ENCODE measurements at places on chromosomes 7 and 10. TPM values are rescaled to one million over a fixed set of nuclear protein-coding genes. Genes with fewer than 3 reads are reported as not detected.

DNA sequence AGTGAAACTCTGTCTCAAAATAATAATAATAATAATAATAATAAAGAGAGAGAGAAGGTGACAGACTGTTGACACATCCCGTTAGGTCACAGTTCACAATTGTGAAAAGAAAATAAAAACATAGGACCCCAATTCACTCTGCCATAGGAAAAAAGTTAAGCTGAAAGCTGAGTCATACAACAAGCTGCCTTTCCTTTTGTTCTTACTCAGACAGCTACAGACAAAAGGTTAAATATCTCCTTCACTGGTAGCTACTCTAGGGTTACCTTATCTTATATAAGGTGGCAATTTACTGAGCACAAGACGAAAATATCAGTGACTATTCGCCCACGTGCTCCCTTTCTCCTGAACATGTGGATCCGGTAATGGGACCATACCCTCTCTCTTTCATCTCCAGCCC, 17.5 kb downstream of the TUBAL3 start:
- DNase-seq = no peak

GRCh38 chr10:126133906-126134656, 237.7 kb downstream of the FANK1 start:
- no peak for DNase-seq

- DNase-seq = no peak
Measured at GRCh38 chr7:90749774-90750173, 153.7 kb downstream of the CDK14 start.

- DNase-seq = no peak
Measured at GRCh38 chr10:71663311-71663710, 56.3 kb downstream of the C10orf105 start.

Gene BTBD16
- not detected for total RNA-seq

Gene KRIT1
- 25.0 TPM for total RNA-seq

Gene ACBD5
- 24.4 TPM for total RNA-seq

All from CD8-positive, alpha-beta T cell (primary cell).